ENCODE measurements at places on chromosomes 1 and 21. TPM values are rescaled to one million over a fixed set of nuclear protein-coding genes. Genes with fewer than 3 reads are reported as not detected.

DNA sequence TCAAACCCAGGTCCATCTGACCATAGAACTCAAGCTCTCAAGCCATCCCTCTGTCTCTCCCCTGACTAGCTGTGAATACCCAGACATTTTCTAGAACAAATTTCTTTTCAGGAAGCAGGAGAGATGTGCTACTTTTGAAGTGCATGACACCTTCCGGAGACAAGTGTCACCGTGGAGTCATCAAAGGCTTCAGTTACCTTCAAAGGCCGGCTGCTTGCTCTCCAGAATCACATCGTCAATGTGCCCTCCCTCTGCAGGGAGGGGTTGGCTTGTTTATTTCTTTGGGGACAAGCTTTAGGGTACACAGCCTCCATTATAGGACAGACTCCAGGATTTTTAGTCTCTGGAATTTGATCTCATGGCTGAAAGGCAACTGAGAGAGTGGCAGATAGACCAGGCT lies 37.7 kb upstream of the IGSF21 start:
- no peak for DNase-seq

The OLIG2 gene
- 17.2 TPM for total RNA-seq

The LDLRAD1 gene
- not detected for total RNA-seq

The SELE gene
- total RNA-seq: not detected

The FCRL6 gene
- total RNA-seq: not detected

The DEPDC1 gene
- total RNA-seq: 44.8 TPM

The METTL18 gene
- total RNA-seq: 10.4 TPM

The DMBX1 gene
- not detected for total RNA-seq

DNA sequence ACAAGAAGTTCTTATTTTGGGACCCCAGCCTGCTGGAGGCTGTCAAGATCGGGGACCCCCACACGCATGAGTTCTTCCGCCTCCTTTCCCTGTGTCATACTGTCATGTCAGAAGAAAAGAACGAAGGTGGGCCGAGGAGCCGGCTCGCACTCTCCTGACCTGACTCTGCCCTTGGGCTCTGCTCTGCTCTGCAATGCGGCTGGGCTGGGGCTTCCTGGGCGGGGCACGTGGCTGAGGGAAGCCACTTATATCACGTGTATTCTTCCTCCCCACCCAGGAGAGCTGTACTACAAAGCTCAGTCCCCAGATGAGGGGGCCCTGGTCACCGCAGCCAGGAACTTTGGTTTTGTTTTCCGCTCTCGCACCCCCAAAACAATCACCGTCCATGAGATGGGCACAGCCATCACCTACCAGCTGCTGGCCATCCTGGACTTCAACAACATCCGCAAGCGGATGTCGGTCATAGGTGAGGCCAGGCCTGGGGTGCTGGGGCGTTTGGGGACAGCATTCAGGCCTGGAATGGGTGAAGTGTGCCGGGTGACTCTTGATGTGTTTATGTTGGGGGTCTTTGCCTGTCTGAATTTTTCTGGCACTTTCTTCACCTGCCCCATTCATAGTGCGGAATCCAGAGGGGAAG lies 17.6 kb downstream of the ATP8B2 start:
- no peak for DNase-seq

- DNase-seq: no peak
Observed at GRCh38 chr1:100428160-100428559, 75.9 kb downstream of the CDC14A start.

- no peak for DNase-seq
Observed at GRCh38 chr21:40463176-40463575, 383.8 kb downstream of the DSCAM start.

DNA sequence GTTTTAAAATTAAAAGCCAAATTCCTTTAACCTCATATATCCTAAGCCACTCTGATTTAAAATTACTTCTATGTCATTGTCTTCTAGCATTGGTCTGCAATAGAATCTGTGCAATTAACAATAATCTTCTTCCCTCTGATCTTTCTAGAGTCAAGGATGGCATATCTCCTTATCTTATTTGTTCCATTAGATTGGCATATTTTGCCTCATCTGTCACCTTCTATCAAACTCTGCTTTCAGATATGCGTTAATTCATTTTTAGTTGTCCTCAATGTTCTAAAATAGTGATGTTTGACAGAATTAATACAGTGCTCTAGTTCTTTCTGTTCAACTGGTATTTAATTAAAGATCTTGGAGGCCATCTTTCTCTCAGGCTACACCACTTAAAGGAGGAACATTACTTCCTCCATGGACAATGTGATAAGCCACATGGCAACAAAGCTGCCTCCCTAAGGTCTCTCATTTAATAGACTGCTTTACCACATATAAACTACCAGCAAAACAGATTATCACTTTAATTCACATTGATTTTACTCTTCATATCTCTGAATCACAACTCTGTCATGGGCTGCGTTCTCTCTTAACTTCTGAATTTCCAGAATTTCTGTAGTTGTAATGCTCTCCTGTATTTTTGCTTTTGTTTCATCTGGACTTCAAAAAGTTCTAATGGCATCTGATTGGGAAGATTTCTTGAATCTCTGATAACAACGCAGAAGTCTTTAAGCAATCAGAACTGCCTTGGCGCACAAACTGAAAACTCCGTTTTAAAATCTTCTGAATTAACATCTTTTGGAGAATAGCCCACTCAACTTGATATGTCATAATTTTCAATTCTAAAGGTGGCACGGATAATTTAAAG lies 2.8 kb downstream of the NRIP1 start:
- DNase-seq: no peak

DNA sequence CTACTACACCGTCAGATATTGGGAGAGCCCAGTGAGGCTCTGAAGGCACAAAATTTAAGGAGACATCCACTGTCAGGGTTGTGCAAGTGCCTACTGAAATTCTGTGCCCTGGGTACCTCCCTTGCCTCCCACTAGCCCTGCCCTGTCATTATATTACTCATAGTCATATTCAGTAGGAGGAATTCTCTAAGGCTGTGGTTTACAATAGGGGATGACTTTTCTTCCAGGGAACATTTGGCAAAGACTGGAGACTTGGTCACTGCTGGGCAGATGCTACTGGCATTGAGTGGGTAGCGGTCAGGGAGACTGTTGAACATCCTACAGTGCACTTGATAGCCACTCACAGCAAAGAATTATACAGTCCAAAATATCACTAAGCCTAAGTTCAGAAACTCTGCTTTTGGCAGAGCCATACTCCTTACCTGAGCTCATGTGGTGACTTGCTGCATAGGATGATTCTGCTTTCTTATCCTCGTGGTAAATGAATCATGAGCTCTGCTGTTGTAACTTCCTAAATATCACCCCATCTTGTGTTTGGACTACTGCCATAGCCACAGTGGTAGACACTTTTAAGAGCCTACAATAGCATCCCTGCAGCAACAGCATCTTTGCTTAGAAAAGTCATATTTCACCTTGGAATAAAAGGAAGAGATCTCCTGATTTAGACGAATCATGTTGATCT lies 563.4 kb upstream of the PLXNA2 start:
- no peak for DNase-seq

Measured in SJCRH30 (cell line).